Occipital lobe (tissue), 3 donors: ENCODE measurements at places on chromosomes 3 and 15. TPM values are rescaled to one million over a fixed set of nuclear protein-coding genes. Genes with fewer than 3 reads are reported as not detected.

- DNase-seq = no peak
Measured at GRCh38 chr3:21795152-21795837, 44.3 kb upstream of the ZNF385D start.

DNA sequence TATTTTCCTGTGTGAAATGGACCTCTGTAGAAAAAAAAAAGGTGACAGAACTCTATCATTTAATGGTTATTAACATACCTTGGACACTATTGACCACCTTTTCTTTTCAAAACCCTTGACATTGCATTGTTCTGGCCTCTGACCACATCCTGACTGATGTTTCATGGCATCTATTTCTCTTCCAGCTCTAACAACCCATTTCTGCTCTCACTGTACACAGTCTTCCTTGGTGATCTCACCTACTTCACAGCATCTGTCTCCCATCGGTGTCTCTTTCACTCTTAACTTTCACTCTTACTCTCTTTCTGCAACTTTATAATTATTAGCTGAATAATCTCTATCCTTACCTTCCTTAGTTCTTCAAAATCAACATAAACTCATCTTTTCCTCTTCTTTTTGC is 217.4 kb upstream of the CD96 start:
- DNase-seq = no peak

- DNase-seq = peak; percentile 88
Measured at GRCh38 chr3:195270817-195271409, at the start of gene XXYLT1. TSS of gene XXYLT1 (minus strand) at chr3:195271159. CDS start at chr3:195271058, 101 bp downstream.

DNA sequence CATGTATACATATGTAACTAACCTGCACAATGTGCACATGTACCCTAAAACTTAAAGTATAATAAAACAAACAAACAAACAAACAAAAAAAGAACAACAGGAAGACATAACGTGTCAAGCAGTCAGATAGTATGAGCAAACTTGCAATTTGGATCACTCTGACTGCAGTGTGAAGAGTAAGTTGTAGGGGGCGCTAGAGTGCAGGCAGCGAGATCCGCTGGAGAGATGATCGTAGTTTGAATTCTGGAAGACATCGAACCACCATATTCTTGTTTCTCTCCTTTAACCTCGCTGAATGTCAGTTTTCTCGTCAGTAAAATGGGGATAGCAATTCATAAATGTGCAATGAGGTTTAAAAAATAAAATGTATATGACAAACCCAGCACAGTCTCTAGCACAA is 165.2 kb upstream of the LMCD1 start:
- no peak for DNase-seq

DNA sequence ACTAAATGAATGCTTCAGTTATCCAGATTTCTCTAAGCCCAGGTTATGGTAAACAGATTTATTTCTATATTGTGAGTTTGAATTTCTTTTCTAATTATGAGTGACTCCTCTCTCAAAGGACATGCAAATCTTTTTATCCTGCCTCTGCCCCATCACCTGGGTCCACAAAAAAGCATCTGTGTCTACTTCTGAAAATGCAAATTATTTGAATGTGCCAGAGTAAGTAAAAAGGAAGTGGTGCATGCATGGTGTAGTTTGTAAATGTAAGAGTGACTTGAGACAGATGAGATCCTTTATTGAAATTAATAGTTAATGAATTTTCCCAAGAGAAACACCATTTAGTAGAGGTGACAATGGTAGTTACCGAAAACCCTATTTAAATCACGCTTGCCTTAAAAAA is 26.9 kb downstream of the MCTP2 start:
- no peak for DNase-seq

DNA sequence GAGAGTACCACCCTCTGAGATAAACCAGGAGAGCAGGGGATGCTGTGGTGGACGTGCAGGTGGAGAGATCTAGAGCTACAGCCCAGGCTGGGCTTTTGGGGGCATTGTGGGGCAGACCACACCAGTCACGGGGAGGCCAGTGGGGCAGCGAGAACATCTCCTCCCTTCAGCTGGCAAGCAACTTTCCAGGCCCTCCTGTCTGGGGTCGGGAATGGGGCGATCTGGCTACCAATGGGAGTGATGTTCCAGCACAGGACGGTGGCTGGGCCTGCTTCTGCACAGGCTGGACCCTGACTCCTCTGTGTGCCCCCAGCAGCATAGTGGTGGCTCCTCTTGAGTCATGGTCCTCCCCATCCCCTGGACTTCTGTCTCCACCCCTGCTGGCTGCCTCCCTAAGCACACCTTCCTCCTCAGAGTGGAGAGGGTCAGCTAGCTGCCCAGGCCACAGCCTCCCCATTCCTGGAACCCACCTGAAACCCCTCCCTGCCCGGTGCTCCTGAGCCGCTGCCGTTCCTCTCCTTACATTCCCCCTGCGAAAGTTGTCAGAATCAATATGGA is 16.1 kb downstream of the IRAK2 start:
- DNase-seq = no peak

- DNase-seq = no peak
Measured at GRCh38 chr15:39198044-39199000, 382.6 kb upstream of the THBS1 start.

DNA sequence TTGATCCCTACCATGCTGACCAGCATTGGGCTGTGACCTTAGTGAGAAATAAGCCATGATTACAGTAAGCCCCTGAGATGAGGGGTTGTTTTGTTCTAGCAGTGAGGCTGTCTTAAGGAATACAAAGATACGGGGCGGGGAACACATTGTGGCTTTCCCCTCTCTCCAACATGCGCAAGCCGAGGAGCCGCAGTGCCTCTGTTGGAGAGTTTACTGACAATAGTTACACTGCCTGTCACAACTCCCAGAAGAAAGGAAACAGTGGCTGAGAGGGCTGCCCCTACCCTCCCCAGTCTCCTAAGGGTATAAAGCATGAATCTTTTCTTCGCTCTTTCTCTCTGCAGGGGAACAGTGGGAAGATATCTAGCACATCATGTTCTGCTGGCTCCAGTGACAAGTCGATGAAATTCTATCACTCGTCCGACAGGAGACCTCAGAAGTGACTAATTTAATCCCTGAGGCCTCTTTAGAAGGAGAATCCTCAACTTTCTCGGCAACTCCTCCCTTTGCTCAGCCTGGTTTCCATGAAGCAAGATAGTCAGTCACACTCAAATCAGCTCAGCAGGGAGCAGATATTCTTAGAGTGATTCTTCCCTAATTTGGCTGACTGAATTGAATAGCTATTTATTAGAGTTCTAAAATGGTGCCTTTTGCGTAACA is 409.0 kb upstream of the PROK2 start:
- no peak for DNase-seq

DNA sequence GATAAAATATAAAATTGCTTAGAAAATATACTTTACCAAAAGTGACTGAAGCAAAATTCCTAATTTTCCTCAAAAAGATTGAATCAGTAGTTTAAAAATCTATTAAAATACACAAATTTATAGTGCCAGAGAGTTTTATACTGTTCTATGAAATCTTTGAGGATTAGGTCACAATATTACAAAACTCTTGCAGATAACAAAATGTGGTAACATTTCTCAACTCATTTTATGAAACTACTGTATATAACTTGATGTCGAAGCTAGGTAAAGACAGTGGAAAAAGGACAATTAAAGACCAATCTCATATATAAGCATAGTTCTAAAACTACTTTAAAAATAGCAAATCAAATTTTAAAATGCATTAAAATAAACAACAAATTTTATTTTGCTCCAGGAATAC is 15.9 kb downstream of the VEPH1 start:
- DNase-seq = no peak

- DNase-seq = no peak
Measured at GRCh38 chr3:164883171-164883570, 195.1 kb downstream of the SI start.

DNA sequence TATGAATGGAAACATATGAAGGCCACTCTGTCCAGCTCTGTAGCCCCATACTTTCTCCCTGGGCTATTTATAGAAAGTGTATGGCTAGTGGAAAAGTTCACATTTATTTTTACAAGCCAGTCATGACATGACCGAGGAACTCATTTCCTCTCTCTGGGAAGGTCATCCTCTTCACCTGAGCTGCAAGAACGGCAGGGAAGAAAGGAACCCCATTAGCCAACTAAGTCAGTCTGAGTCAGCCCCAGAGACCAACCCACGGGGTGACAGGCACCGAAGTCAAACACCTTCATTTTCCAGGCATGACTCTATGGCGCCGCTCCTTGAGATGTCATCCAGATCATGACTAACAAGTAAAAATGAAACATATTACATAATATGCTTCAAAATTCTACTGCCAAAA is 4.8 kb downstream of the PAQR9 start:
- no peak for DNase-seq

DNA sequence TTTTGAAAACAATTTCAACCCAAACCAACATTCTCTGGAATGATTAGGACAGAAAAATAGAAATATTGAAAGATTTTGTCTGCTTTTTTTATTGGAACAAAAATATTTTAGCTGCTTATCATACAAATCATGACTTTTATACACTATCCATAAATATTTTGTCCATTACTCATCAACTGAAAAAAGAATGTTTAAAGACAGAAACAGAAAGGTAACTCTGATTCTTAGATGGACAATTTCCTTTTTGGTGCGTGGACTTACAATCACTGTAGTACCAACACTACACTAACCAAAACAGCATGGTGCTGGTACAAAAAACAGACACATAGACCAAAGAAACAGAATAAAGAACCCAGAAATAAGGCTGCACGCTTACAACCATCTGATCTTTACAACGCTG is 582.8 kb upstream of the CCDC54 start:
- DNase-seq = no peak

DNA sequence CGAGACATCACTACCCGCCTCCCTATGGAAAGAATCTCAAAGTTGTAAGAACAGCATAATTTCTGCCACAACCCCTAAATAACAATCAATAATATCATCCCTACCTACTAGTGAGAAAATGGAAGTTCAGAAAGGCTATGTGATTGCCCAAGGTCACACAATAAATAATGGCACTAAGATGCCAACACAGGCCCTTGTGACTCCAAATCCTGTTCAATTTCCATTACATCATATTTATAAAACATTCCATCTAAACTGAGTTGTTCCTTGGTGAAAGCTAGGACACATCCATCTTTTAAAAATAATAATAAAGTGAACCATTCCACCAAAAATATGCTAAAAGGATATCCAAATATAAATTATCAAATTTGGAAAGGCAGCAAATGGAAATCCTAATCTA is 144.6 kb downstream of the MAGI1 start:
- DNase-seq = no peak

GRCh38 chr3:78712270-78712669 is 1055.5 kb downstream of the ROBO1 start:
- DNase-seq = no peak

DNA sequence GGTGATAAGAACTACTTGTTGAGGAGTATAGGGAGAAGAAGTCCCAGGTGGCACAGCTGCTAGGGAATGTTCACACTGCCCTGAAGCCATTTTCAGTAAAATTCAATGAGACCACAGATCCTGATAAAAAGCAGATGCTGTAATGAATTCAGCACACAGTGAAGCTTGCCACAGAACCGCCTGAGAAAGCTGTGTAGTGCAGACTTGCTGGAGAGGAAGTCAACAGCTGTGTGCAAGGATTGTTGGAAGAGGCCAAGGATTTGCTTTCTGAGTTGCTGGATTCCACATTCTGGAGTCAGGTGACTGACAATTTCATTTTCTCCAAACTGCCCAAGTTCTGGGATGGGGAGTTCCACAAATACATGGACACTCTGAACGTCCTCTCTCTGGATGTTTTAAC is 70.9 kb downstream of the ANP32A start:
- DNase-seq = no peak

DNA sequence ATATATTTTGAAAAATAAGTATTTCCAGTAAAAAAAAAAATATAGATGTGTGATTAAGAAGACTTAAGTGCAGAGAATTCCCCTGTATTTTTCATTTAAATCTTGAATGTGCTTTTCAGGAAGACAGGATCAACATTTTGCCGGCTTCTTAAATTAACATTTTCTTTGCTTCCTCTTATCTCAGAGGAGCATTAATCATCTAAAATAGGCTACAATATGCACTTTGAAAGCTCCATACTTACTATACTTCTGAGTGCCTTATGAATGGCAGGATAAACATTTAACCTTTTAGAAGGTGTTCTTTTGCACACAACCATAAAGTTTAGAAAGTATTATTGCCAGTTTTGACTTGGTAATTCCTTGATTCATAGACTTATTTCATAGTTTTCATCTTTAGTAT is 164.3 kb downstream of the ECT2 start:
- no peak for DNase-seq

- DNase-seq = no peak
Measured at GRCh38 chr3:125179884-125180240, 32.7 kb downstream of the SLC12A8 start.

DNA sequence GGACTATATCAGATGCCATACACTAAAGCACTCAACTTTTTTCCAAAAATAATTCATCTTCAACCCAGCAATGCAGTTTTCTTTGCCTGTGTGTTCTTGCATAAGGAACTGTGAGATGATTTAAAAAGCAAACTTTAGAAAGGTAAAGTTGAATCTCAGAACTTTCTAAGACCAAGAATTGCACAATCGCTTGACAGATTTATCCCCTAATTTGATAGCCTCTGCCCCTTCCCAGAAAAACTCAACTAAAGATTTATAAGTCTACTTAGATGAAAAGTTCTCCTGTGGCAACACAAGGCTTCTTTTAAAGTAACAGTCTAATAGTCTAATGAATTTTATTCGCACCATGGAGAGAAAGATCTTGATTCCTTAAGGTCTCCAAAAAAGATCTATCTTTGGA is 259.3 kb downstream of the MAGI1 start:
- no peak for DNase-seq

GRCh38 chr15:72912121-72912520 is 128.6 kb upstream of the ADPGK start:
- DNase-seq = no peak

DNA sequence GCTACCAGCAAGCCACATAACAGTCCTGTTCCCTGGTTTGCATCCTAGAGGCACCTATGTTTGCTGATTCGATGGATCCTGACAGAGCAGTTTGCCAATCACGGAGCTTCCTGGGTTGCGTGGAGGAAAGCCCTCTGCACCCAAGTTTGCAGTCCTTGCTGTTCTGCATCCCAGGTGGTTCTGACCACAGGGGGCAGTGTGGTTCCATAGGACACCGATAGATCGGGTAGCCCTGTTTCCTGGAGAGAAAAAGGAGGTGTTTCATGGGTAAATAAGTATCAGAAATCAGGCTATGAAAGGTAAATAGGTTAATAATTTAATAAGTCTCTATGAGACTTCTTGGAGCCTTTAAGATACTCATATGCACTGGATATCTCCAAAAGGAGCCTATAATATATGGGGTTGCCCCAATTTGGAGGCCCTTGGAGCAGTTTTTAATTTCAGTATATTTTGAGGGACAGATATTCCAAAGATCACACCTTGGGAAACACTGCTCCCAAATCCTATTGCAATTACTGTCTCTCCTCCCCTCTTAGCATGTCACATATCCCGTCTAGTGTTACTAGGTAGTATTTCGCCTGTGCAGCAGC is 194.6 kb upstream of the TPM1 start:
- DNase-seq = peak; percentile 59

Gene PXYLP1
- 42.4 TPM for total RNA-seq

Gene SLC26A6
- 4.5 TPM for total RNA-seq

Gene FEZF2
- 15.0 TPM for total RNA-seq

Gene SLC22A13
- total RNA-seq = 0.94 TPM

Gene LRRC28
- total RNA-seq = 40.2 TPM

Gene HRG
- not detected for total RNA-seq

Gene CLRN1
- not detected for total RNA-seq

Gene RBMS3
- 19.8 TPM for total RNA-seq

Gene LEO1
- 42.1 TPM for total RNA-seq

Gene ANKUB1
- total RNA-seq = 0.78 TPM

Gene CHRM5
- total RNA-seq = 0.47 TPM

Gene BBS4
- total RNA-seq = 20.3 TPM

Gene PRR20G
- not detected for total RNA-seq
